ENCODE measurements at places on chromosomes 5 and 9.

DNA sequence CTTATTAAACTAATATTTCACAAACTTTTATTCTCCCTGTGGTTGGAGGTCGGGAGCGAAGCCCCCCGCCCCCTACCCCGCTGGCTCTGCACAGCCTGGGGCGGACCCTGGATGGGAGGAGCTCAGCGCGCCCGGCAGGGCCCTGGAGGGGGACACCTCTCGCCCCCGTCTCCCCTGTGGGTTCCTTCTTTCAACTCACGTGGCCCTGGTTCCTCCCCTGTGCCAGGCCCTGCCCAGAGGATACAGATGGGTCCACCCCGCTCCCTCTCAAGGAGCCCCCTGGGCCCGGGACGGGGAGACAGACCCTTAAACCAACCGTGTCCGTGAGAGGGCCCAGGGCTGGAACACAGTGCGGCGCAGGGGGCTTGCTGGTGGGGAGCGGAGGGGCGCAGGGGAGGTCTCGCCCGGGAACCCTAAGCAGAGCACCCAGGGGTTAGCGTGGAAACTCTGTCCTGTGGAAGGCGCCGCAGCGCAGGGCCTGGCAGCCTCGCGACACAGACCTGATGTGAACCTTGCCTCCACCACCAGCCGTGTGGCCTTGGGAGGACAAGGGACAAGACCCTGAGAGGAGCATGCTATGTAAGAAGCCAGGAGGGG is 103.7 kb upstream of the MVB12B start:
- no peak for DNase-seq

GRCh38 chr9:127660886-127661741 is 45.7 kb upstream of the CFAP157 start:
- no peak for DNase-seq

DNA sequence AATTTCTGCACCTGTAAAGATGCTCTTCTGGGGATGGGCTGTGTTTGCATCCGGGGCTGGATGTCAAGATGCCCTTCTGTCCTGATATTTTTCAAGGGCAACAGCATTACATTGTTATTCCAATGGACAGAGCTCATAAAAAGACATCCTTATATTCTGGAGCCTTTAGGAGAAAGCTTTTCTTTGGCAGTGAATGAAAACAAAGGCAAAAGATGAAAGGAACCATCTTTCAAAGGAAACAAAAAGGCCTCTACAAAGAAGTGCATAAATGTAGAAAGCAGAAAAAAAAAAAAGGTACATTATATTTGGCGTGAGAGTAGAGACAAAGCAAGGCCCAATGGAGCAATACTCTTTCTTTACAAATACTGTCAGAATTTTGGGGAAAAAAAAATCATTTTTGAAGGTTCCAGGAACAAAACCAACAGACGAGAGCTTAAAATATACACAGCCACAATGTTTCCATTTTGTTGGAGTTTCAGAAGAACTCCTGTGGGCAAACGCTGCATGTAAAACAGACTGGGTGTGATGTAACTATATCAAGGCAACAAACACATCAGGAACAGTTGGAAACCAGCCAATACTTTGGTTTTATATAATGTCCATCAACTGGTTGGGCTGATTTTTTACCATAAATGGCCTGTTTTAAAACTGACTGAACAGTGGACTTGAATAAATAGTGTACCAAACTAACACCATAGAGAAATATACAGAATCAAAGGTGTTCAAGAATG is 885.6 kb upstream of the DMAC1 start:
- DNase-seq, result no peak

DNA sequence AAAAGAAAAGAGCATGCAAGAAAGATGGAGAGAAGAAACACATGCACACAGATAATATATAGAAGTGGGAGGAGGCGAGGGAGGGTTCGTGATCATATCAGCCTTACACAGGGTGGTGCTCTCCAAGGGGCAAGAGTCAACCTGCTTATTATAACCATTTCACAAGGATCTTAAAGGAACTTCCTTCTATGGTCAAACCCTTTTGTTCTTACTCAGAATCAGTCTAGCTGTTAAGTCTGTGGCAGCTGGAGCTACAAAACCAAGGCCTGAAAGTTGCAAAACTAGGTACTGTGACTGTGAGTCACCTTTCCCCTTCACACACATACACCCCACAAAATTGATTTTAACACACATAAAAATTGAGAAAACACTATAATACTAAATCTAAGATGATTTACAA is 18.5 kb upstream of the ERMP1 start:
- DNase-seq, result peak; percentile 1

DNA sequence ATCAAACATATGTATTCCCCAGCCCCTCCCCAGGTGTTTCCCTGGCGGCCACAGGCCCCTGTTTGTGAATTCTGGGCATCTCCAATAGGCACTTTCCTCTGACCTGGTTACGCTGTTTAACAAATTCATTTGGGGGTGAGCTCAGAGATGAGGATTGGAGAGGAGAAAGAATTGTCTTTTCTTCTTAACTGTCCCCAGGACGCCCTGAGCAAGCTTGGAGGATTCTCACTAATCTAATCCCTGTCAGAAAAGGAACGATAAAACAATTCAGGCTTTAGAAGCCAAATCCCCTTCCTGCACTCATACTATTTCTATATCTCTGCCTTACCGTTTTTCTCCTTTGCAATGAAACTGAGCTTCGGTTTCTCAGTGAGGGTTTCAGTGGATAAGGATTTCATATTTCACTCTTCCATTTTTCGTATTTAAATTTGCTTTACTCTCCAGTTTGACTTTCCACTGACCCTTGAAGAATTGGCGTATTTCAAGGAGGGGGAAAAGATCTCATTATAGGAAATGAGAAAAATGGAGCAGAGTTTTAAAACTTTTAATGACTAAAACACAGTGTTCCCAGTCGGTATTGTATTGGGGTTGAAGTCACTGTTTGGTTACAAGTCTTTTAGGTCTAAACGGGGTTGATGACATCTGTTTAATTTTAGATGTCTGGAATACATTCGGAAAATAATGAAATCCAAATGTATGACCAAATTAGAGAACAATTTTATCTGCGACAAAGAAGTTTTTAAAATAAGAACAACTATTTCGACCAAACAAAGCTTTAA is 180.1 kb downstream of the MACROH2A1 start:
- no peak for DNase-seq

DNA sequence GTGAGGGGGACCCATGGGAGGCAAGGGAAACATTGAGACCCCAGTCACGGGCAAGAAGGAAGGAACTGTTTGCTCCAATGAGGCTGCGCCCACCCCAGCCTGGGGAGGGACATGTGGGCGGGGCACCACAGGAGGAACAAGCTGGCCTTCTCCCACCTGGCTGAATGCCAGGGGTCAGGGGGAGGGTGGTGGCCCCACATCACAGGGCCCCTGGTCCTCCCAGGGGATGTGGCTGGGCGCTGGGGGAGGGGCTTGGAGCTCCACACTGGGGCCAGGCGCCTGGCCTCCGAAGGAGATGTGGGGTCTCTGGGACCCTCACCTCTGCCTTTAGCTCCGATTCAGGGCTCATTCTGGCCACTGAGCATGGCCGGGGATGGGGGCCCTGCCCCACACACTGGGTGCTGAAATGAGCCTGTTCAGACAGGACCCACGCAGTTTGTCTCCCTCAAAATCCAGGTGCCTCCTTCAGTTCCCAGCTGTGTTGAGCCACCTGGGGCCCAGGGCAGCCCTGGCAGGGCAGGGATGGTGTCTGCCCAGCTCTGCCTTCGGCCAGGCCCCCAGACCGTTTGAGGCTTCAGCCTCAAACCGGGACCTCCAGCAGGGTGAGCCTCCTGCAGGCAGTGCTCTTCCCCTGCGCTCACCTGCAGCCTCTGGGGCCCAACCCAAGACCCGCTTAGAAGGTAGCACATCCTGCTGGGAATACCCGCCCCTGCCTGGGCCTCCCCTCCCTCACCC is 33.2 kb upstream of the NOTCH1 start:
- DNase-seq, result no peak

- DNase-seq, result no peak
These were observed 148.8 kb downstream of the MYO10 start for GRCh38 chr5:16787278-16787677.

- DNase-seq, result peak; percentile 53
These were observed at the start of gene ADAMTS6 for GRCh38 chr5:65481635-65482295. ADAMTS6 (minus strand) TSS chr5:65481920; CDS start chr5:65473673, 8,247 bp downstream.

- no peak for DNase-seq
These were observed 179.9 kb downstream of the GAS1 start for GRCh38 chr9:86767373-86767772.

GRCh38 chr5:130034566-130035210 is 130.4 kb downstream of the CHSY3 start:
- no peak for DNase-seq

DNA sequence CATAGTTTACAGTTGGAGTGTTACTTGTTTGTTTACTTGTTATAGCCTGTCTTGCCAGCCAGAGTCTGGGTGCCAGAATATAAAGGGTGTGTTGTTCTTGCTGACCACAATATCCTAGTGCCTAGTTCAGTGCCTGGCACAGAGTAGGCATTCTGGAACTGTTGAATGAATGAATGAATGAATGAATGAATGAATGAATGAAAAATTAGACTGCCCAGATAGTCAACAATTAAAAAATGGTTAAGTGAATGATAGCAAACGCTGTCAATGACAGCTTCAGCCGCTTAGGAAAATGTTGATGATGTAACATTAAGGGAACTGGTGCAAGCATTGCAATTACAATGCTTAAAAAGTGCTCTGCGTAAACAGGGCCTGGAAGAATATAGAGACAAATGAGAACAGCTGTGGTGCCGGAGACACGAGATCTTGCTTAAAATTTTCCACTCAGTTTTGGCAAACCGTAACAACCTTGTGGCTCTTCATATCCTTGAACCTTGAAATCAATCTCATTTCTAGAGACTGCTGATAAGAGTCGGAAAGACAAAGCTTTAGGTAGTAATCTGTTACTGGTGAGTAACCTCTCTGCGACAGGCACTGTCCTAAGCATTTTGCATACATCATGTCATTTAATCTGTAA is 4.7 kb upstream of the TTLL11 start:
- no peak for DNase-seq

GRCh38 chr5:7714119-7714518 is 136.8 kb downstream of the CFAP90 start:
- DNase-seq, result no peak

DNA sequence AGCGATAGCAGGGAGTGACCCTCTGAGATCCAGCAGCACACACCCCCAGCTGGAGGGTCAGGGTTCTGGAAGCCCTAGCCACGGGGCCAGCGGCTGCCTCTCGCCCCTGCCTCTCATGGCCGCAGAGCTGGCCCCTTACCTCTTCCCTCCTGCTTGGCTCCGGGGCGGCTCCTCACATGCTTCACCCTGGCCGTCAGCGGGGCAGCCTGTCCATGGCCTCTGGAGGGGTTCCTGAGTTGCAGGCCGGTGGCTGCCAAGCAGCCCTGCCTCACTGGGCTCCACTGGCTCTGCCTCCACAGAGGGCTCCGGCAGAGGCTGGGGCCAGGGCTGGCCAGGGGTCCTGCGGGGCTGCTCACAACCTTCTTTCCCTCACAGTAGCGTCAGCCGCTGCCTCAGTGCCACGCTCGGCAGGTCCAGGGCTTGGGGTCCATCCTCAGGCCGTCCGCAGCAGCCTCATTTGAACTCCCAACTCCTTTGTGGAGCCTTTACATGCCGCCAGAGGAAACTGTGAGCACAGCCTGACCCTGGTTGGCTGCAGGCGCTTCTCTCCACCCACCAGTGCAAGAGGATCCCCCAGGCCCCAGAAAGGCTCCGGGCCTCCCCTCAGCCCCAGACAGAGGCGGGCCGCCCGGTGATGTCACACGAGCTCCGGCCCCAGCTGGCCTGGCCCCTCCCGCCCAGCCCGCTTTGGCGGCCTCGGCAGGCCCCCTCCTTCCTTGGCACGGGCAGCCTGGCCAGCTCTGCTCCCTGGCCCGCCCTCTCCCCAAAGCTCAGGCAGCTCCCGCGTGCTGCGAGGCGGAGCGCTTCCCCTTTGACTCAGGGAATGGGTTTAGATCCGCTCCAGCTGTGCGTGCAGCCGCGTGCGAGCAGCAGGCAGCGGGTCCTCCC is at the start of gene ANGPTL2:
ANGPTL2 (minus strand) TSS at position 460 of the 888 bp plus-strand sequence. CDS start 13,904 bp downstream, outside the sequence.
- DNase-seq, result no peak

- no peak for DNase-seq
These were observed 44.7 kb upstream of the TMEM215 start for GRCh38 chr9:32738501-32739172.

DNA sequence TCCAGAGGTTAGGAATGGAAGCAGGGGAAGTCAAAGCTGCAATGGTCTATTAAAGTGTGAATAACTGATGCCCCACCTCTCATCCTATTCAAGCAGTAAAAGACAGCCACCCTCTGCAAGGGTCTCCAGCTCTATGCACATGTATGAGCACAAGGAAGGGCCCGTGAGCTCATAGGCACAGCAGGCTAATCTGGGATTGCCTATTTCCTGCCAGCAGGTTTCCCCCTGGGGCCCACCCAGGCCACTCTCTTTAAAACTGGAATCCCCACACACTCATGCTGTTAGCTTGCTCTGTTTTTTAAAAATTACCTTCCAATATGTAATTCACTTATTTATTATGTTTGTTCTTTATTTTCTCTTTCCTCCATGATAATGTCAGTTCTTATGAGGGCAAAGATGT is 48.7 kb upstream of the ZNF366 start:
- no peak for DNase-seq

DNA sequence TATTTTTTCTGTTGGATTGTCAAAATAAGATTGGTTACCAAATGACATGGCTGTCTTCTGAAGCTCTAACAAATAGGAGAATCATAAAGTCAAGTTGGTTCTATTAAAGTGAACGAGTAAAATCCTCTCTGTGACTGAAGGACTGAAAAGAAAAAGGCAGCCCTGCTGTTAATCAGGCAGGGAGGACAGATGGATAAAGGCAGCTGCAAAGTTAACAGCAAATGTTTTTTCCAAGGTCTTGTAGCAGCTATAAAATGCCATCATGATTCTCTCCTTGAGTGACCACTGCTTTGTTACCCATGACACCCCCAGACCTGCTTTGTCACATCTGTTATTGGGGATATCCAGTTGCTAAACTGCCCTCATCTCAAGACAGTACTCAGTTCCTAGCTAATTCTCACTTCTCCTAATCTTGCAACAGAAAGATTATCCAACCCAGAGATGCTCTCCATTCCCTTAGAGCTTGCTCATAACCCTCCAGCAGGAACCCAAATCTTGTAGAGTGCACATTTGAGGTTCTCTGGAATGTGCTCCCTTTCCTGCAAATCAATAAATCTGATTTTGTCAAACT is 89.7 kb upstream of the PARP8 start:
- no peak for DNase-seq

Data from stimulated activated CD8-positive, alpha-beta memory T cell treated with anti-CD3 and anti-CD28 coated beads, Interleukin-4, amount 100 ng/mL, for 4 hours (primary cell).